Activated T-cell treated with anti-CD3 and anti-CD28 coated beads for 48 hours (primary cell): ENCODE measurements at places on chromosomes 3 and 15.

DNA sequence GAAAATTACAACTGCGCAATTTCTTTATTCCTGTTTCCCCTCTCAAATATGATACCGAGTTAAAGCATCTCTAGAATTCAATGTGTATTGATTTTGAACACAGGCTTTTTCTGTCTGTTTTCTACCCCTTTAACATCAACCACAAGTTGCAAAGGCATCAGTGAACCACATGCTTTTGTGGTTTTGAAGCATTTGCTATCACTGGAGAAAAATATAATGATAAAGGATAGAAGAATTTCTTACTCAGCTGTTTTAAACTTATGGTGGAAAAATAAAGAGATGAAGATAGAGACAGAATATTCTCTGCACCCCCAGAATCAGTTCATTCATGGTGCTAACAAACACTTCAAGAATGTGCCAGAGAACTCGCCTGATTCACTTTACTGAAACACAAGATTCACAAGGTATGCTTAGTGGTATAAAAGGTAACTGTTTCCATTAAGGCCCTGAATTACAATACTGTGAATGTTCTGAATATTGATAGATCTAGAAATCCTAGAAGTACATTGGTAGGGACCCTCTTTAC, 9.5 kb upstream of the DPPA4 start:
- DNase-seq = no peak

DNA sequence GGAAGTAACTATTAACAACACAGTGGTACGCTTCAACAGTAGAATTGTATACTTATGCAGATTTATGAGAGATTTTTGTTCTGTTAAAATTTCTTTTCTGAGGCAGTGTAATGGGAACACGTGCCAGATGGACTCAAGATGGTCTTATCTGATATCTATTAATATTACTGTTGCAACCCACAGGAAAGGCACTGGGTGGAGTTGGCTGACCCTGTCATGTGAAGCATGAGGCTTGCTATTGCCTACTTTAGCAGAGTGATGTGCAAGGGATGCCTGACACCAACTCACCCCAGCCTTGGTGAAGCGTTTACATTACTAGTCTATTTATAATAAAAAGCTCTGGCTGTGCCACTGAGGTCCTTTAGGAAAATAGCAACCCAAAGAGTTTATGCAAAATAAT, 19.8 kb upstream of the ARNT2 start:
- no peak for DNase-seq

DNA sequence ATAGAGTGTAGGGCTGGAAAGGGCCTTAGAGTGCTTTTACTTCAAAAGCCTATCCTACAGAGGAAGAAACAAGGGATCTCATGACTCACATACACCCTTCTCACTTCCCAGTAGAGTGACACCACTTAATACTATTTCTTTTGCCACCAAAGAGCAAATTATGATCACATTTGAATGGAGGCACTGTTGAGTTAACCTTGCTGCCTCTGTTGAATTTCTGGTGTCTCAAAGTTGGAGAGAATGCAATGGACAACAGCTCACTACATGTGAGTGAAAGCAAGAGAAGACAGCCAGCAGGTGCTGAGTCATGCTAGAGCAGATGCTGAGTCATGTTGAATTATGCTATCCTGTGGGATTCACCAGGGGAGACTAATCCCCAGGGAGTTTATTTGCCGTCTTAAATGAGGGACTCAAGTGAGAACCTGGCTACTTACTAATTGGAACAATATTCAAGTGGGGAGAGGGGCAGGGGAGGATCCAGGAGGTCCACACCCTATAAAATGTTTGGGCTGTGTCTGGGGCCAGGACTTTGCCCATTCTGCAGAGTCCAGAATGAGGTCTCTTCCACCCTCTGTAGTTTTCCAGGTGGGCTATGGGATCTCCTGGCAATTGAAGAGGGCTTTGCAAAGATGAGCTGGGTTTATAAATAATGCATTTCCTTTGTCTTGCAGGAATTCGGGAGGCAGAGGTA, 35.8 kb downstream of the ST8SIA2 start:
- no peak for DNase-seq

DNA sequence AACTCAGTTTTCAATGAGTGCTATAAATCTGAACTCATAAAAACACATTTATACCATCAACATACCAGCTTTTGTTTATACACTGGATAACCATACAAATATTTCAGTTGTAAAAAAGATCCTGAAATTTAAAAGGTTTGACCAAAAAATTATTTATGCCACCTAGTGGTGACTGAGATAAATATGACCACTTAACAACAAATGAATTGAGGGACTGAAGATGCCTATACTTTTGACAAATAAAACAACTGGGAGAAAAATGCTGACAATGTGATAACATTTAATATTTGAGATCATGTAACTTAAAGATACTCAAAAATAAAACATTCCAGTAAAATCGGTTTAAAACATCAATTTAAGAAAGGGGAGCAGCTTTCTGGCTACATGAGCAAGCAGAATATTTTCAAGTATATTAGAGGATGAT, 30.4 kb downstream of the ATG3 start:
- no peak for DNase-seq

- no peak for DNase-seq
Measured at GRCh38 chr3:46585799-46586693, 19.9 kb upstream of the LRRC2 start.

GRCh38 chr3:181955566-181955965, 243.8 kb downstream of the SOX2 start:
- DNase-seq = no peak

GRCh38 chr3:112017091-112017490, 17.4 kb upstream of the TMPRSS7 start:
- DNase-seq = no peak

GRCh38 chr3:32934150-32934742, 17.2 kb upstream of the CCR4 start:
- no peak for DNase-seq

- DNase-seq = no peak
Measured at GRCh38 chr3:171285287-171285686, 174.9 kb downstream of the TNIK start.

DNA sequence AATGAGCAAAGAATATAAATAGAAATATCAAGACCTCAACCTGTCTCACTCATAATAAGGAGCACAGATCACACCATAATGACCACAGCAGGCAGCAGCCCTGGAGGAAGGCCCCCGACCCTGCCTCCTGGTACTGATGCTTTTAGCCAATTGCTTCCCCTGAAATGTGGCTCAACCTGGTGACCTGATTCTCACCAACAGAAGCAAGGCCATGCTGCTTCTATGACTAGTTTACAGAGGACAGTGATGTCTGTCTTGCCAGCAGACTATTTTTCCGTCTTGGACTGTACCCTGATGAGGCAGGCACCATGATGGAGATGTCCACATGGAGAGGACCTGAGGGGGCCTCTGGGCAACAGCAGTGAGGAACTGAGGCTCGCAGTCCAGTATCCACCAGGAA, 18.0 kb downstream of the SLC41A3 start:
- no peak for DNase-seq

DNA sequence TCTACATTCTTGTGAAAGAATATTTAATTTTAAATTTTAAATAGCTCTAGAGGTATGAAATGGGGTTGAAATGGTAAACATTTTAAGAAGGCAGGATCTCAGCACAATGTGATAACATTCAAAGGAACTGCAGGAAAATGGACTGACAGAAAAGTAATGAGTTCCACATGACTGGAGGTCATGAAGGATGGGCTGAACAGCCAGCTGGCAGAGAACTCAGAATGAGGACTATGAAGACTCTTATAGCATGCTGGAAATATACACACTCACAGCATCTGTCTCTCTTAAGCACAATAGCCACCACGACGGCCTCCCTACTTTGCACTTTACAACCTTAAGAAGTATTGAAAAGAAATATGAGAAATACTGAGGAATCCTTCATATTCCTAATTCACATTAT, 94.7 kb downstream of the TNIK start:
- DNase-seq = no peak

- no peak for DNase-seq
Measured at GRCh38 chr3:42123012-42123581, 31.9 kb downstream of the TRAK1 start.

DNA sequence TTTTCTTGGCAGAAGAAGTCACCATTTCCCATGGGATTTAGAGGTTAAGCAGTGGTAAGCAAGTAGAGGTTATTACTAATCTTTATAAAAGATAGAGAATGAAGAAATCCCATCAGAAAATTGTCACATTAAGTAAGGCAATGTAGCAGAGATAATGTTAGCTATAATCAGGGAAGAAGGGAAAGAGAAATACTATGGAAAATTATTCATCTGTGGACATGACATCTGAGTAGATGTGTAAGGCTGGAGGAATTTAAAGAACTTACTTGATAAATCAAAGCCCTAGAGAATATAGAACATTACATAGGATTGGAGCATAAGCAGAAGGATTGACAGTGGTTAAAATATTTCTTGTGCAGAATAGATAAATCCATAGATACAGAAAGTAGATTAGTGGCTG, 553.1 kb upstream of the CBLB start:
- DNase-seq = no peak

DNA sequence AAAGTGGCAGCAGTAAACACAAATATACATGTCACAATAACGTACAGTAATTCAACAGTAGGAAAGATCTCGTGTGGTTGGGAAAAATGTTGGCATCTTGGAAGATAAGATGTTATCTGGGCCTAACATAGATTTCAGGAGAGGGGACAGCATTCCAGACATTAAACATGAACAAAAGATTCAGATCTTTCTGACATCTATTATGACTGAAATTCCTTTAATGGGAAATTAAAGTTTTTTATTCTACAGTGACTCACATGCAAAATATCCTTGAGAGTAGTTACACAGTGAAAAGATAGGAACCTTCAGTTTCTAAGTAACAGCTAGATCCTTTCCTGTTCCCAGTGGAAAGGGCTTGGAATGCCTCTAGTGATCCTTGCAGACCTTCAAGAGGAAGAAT, 9.2 kb downstream of the NDUFB5 start:
- DNase-seq = no peak

DNA sequence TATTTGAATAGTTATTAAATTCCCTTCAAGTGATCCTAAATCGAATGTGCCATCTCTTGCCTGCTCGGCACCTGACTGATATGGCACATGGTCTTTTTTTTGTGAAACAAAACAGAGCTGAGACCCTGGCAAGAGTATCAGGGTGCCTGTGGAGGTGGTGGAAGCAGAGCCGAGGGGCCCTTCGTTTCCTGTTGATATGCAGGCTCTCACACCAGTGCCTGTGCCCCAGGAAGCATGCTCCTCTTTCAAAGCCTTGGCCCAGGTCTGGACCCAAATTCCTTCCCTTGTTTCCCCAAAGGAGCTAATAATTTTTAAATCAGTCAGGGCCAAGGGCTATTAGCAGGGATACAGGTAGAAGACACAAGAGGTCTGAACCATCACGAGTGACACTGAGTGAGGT, 21.5 kb upstream of the MRPS22 start:
- no peak for DNase-seq

DNA sequence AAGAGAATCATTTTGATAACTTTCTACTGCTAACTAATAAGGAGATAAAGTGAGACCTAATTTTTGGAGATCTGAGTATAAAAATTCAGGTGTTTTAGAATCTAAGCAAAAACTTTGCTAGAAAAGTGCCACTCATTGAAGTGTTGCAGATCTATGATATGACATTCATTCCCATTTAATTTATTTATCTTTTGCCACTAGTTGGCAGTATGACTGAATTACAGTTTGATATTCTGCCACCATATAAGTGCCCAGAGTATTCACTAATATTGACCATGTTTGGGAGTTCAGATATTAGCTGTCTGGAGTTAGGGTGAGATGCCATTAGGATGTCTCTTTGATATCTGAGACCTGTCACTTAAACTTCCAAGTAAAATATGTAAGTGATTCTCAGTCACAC, 251.3 kb upstream of the GBE1 start:
- no peak for DNase-seq

DNA sequence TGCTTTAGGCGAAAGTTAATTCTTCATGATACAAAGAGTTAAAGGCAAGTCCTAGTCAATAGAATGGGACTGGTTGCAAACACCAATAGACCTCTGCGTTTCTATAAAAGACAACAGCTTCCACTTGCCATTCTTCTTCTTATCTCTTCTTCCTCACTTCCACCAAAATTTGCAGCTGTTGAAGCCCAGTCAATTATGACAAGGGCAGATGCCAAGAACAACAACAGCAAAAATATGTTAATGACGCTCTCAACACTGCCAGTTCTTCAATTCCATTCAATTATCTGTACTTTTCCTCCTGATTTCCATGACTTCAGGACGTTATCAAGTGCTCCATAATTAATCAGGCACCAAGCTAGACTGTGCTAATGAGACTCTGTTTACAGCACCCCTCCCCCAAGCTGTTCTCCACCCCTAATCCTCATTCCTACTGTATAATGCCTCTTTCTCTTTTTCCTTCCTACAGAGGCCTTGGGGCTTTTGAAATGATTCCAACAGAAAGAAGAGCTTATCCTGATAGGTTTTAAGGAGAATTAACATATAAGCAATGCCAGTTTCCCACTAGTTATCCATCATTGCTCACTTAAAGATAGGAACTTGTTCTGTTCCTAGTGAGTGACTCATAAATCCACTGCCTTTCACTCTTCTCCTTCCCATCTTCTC, 1160.5 kb downstream of the IGSF11 start:
- no peak for DNase-seq

DNA sequence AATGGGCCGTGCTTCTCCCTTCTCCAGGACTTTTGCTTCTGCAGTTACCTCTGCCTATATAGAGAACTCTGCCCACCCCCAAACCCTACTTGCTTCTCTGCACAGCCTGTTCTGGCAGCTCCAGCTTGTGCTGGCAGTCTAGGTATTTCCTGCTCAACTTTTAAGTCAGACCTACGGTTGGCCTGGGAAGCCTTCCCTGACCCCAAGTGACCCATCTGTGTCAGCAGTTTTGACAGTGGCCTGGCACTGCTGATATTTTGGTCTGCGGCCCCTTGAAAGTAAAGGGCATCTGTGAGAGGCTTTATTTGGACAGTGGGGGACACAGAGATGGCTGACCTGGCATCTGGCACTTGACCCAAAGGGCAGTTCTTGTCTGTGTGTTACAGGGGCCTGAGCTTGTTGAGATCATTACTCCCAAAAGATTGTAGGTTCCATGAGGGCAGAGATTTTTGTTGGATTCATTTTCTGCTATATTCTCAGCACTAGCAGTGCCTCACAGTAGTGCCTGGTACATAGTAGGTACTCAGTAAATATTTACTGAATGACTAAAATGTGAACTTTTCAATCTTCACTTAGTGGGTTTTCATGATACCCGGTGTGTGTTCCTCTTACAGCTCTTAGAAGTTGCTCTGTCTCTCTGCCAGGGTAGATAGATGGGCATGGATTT, 55.2 kb upstream of the TRAK1 start:
- DNase-seq = no peak

DNA sequence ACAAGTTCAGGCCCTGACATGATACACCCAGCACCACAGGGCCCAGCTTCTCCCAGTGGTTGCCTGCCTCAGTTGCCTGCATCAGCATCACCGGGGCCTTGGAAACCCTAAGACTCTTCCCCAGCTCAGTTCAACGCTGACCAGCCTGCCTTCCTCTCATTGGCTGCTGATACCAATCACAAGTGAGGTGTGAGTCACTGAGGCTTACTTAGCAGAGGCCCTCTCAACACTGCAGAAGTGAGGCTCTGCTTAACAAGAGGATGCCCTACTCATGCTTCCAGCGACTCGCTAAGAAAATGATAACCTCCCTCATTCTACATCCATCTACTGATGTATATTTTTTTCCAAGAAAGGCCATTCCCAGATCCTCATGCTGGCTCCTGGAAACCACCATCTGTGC, 151.9 kb downstream of the ADAMTS17 start:
- DNase-seq = no peak

GRCh38 chr3:183650554-183650953, 15.1 kb downstream of the KLHL24 start:
- DNase-seq = no peak

- no peak for DNase-seq
Measured at GRCh38 chr3:150942221-150942620, 30.3 kb downstream of the CLRN1 start.
